Stimulated activated CD4-positive, alpha-beta T cell treated with anti-CD3 and anti-CD28 coated beads, TNF-alpha, amount 100 ng/mL, for 48 hours (primary cell): ENCODE measurements at places on chromosomes 4 and X.

DNA sequence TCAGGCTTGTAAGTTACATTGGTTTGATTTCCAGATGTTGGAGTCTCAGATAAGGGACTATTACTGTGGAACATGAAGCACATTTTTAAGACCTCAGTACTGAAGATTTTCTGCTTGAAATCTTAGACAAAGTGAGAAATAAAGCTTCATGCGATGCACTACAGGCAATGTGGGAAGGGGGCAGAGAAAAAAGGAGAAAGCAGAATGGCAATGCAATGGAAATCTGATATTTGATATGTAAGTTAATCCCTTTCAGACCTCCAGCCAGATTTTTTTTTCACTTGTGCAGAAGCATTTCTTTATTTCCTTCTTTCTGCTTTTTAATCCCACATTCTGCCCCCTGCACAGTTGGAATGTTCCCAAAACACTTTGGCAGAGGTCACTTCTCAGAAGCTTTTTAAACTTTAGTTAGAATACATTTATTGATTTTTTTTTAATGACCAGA is 174.3 kb downstream of the ADGRL3 start:
- no peak for DNase-seq

GRCh38 chr4:89741768-89742167 is 95.2 kb downstream of the SNCA start:
- no peak for DNase-seq

- DNase-seq: no peak
Observed at GRCh38 chr4:37754410-37755185, 68.4 kb upstream of the RELL1 start.

DNA sequence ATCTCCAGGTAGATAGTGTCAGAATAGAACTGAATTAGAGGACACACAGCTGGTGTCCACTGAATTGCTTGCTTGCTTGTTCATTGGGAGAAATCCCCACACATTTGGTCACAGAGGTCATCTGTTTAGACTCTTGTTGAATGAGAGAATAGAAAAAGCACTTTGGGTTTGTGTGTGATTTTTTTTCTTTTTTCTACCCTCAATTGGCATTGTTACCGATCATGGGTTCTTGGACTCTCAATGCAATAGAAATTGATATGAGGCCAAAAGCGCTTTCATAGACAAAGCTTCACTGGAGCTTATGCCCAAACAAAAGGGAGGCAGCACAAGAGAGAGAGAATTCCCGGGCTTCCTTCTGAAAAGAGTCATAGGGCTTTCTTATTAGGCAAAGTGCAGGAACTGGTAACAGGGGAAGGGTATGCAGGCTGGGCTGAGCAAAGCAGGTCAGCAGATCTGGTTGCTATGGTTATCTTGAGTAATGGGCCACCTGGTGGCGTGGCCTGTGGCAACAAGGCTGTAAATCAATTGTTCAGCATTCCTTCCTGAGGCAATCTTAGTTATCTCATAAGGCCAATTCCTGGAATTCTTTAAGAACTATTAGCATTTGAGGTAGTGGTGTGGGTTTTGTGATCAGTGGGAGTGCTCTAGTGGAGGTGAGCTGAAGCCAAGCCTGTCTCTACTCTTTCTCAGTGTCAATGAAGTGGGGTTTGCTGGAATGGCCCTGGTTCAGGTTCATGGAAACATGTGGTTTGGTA is 5.3 kb upstream of the GPR82 start:
- DNase-seq: no peak
